Endothelial cell (in vitro differentiated cells): ENCODE measurements at places on chromosomes 16 and 17.

- H3K27me3 ChIP-seq: peaks cover 4% of the 10 kb centered on the region
- no peak overlapping the region for H3K27ac ChIP-seq
- no peak overlapping the region for H3K4me3 ChIP-seq
- H3K4me1 ChIP-seq: peaks cover 2% of the 10 kb centered on the region
- no peak for DNase-seq
Observed at GRCh38 chr16:30797670-30798309, 10.8 kb upstream of the ZNF629 start.

DNA sequence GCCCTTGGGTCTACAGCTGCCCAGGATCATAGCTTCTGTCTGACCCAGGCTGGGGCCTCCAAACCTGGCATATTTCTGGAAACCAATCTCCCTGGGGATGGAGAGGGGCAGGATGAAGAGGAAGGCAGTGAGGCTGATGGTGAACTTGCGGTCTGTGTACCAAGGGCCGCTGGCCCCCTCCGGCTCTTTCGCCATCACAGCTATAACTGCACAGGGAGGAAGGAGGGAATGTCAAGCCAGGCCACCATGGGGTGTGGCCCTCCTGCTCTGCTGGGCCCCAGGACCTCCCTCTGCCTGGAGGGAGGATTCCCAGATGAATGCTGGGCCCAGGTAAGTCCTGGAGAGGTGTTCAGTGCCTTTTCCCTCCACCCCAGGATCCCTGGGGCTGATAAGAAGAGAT, 6.3 kb downstream of the SLC38A7 start:
- no peak for DNase-seq
- peak overlapping the region; percentile 31 for H3K4me3 ChIP-seq

- no peaks in the 10 kb centered on the region for H3K36me3 ChIP-seq
- H3K27ac ChIP-seq: no peak overlapping the region
- no peaks in the 10 kb centered on the region for H3K4me1 ChIP-seq
Observed at GRCh38 chr17:51860954-51861561, 297.5 kb downstream of the CA10 start.

DNA sequence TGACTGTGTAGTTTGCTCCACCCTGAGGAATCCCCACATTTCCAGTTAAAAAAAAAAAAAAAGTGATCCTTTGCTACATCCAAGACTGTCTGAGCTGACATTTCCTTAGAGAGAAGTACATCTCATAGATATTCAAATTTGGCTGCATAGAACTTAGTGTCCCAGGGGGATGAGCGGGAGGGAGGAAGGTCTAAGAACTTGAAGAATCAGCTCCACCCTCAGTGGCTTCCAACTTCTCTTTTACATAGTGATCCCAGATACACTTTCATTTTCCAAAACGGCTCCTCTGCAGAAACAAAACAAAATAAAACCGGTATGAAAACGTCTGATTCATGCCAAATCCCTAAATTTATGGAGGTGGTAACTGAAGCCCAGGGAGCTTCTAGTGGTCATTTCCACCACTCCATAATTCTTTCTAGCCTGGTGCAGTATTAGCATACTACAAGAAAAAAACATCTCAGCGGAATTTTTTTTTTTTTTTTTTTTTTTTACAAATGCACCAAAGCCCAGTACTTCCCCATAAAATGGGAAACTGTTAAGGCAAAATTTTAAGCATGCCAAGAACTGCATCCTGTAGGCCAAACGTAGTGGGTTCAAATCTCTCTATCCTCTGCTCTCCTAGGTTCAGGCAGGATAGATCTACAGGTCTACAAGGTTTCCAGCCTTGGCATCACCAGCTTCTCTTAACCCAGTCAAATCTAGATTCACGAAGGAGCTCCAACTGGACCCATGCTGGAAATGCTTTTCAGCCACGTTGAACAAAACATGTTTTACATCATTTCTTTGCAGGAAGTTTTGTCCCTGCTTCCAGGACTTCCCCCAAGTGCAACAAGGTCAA, 29.3 kb downstream of the MAF start:
- H3K4me3 ChIP-seq: no peak overlapping the region
- no peaks in the 10 kb centered on the region for H3K27me3 ChIP-seq
- DNase-seq: no peak
- no peaks in the 10 kb centered on the region for H3K36me3 ChIP-seq
- no peaks in the 10 kb centered on the region for H3K4me1 ChIP-seq

DNA sequence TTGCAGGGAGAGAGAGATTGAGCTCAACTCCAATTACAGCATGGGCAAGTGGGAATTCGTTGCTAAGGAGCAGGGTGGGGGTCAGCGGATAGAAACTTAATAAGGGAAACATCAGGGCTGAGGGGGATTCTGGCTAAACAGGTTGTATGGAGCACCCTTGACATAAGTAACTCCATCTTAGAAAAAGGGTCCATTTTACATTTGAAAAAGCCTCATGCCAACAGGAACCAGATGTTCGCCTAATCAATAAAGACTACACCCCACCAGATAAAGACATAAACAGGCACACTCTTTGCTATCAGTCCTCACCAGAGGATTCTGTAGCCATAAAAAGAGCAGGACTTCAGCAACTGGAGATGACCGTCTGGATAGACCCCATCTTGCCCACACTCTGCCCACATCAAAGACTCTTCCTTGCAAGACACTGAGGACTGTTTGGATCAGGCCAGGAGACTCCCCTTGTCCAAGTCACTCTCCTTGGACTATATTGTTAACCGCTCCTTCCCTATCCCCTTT, 1.6 kb upstream of the LRRC75A start:
- peaks cover 4% of the 10 kb centered on the region for H3K36me3 ChIP-seq
- peaks cover 12% of the 10 kb centered on the region for H3K27me3 ChIP-seq
- no peak overlapping the region for H3K27ac ChIP-seq
- DNase-seq: no peak
- H3K4me3 ChIP-seq: no peak overlapping the region
- H3K4me1 ChIP-seq: peaks cover 13% of the 10 kb centered on the region

GRCh38 chr16:72961115-72961832, 86.7 kb downstream of the ZFHX3 start:
- H3K27ac ChIP-seq: no peak overlapping the region
- H3K4me3 ChIP-seq: no peak overlapping the region
- DNase-seq: no peak
- peaks cover 8% of the 10 kb centered on the region for H3K27me3 ChIP-seq

DNA sequence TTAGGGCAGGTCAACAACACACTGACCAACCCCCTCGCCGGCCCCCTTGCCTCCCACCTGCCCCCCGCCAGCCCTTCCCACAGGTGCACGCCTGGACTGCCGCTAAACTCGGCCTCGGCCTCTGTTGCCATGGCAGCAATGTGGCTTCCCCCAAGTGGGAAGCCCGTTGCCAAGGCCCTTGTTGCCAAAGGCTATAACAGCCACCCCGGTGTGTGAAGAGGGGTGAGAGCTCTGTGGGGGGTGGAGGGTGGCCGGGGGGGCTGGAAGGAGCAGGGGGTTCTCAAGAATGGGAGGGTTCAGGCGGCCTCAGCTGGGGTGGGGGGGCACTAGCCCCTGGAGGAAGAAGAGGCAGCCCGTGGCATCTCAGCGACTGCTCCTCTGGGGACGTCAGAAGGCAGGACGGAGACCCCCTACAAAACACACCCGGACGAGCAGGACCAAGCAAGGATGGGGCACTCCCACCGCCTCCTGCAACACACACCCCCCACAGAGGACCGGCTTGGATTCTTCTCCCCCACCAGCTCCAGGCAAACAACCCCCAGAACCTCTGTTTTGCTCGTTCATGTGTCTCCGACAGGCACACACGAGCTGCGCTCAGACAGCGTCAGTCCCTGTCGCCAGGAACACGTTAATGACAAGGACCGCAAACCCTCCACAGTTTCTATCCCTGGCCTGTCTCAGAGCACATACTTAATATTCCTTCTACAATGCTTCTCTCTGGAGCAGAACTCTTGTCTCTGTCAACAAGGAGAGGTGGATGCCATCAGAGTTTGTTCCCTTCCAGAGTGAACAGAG, 55.7 kb downstream of the ABR start:
- no peaks in the 10 kb centered on the region for H3K36me3 ChIP-seq
- no peaks in the 10 kb centered on the region for H3K4me1 ChIP-seq
- no peak overlapping the region for H3K27ac ChIP-seq
- no peak overlapping the region for H3K4me3 ChIP-seq

- peaks cover 15% of the 10 kb centered on the region for H3K36me3 ChIP-seq
- peaks cover 33% of the 10 kb centered on the region for H3K27me3 ChIP-seq
Observed at GRCh38 chr16:73046849-73047214, 1.1 kb downstream of the ZFHX3 start.

GRCh38 chr17:4715063-4715744, 4.8 kb downstream of the ARRB2 start:
- peak overlapping the region; percentile 81 for H3K4me3 ChIP-seq
- H3K27me3 ChIP-seq: peaks cover 10% of the 10 kb centered on the region
- peaks cover 26% of the 10 kb centered on the region for H3K36me3 ChIP-seq
- H3K4me1 ChIP-seq: peaks cover 24% of the 10 kb centered on the region

GRCh38 chr17:43371227-43371821, 27.5 kb upstream of the ARL4D start:
- peaks cover 28% of the 10 kb centered on the region for H3K4me1 ChIP-seq
- H3K27me3 ChIP-seq: peaks cover 13% of the 10 kb centered on the region
- H3K27ac ChIP-seq: no peak overlapping the region
- DNase-seq: no peak
- H3K36me3 ChIP-seq: peaks cover 5% of the 10 kb centered on the region

DNA sequence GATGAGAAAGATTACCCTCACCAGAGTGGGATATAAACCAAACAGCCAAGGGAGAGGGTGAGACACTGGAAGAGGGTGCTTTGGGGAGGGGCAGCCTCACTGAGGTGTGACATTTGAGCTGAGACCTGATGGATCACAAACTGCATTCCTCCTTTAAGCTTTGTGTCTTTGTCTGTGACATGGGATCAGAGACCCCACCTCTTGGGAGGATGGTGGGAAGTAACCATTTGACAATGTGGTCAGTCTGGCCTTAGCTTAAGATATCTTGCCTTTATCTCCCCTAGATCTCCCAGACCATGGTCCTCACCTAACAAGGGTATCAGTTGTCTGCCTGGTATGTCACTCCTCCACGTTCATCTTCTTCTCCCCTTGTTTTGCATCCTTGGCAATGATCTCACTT, 163.4 kb downstream of the SHISA9 start:
- H3K27ac ChIP-seq: no peak overlapping the region
- no peak for DNase-seq
- no peak overlapping the region for H3K4me3 ChIP-seq
- H3K36me3 ChIP-seq: no peaks in the 10 kb centered on the region
- no peaks in the 10 kb centered on the region for H3K4me1 ChIP-seq

- peaks cover 41% of the 10 kb centered on the region for H3K36me3 ChIP-seq
- no peak for DNase-seq
- peaks cover 47% of the 10 kb centered on the region for H3K4me1 ChIP-seq
- H3K27me3 ChIP-seq: peaks cover 34% of the 10 kb centered on the region
Observed at GRCh38 chr16:67538666-67539101, 10.1 kb downstream of the RIPOR1 start.

- no peak overlapping the region for H3K4me3 ChIP-seq
- peaks cover 3% of the 10 kb centered on the region for H3K27me3 ChIP-seq
- H3K4me1 ChIP-seq: peaks cover 7% of the 10 kb centered on the region
- no peak overlapping the region for H3K27ac ChIP-seq
- no peaks in the 10 kb centered on the region for H3K36me3 ChIP-seq
- DNase-seq: no peak
Observed at GRCh38 chr16:13939821-13940220, 19.9 kb downstream of the ERCC4 start.

DNA sequence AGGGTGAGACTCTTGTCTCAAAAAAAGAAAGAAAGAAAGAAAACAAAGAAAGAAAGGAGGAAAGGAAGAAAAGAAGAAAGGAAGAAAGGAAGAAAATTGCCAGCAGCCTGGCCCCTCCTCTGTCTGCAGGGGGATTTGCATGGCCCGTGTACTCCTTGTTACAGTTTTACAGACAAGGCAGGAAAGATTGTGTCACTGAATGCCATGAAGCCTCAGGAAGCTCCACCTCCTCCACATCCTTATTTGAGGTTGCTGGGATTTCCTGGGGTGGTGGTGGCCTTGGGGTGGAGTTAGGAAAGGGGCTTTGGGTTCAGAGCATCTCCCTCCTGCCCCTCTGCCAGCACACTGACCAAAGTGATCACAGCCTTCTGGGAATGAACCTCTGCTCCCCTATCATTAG, 23.6 kb downstream of the CFAP20 start:
- no peak overlapping the region for H3K4me3 ChIP-seq
- H3K27ac ChIP-seq: peak overlapping the region; percentile 11
- H3K36me3 ChIP-seq: peaks cover 3% of the 10 kb centered on the region
- H3K27me3 ChIP-seq: peaks cover 6% of the 10 kb centered on the region

- H3K4me3 ChIP-seq: no peak overlapping the region
- no peak overlapping the region for H3K27ac ChIP-seq
- peaks cover 39% of the 10 kb centered on the region for H3K36me3 ChIP-seq
- DNase-seq: no peak
Observed at GRCh38 chr16:27678955-27679354, 129.0 kb downstream of the KATNIP start.

GRCh38 chr17:47057830-47058229, 78.8 kb upstream of the RPRML start:
- peak overlapping the region; percentile 18 for H3K27ac ChIP-seq
- H3K36me3 ChIP-seq: peaks cover 30% of the 10 kb centered on the region
- no peak for DNase-seq
- H3K4me1 ChIP-seq: peaks cover 5% of the 10 kb centered on the region

- H3K27ac ChIP-seq: no peak overlapping the region
- H3K27me3 ChIP-seq: no peaks in the 10 kb centered on the region
Observed at GRCh38 chr16:22677024-22677830, 136.7 kb upstream of the HS3ST2 start.

DNA sequence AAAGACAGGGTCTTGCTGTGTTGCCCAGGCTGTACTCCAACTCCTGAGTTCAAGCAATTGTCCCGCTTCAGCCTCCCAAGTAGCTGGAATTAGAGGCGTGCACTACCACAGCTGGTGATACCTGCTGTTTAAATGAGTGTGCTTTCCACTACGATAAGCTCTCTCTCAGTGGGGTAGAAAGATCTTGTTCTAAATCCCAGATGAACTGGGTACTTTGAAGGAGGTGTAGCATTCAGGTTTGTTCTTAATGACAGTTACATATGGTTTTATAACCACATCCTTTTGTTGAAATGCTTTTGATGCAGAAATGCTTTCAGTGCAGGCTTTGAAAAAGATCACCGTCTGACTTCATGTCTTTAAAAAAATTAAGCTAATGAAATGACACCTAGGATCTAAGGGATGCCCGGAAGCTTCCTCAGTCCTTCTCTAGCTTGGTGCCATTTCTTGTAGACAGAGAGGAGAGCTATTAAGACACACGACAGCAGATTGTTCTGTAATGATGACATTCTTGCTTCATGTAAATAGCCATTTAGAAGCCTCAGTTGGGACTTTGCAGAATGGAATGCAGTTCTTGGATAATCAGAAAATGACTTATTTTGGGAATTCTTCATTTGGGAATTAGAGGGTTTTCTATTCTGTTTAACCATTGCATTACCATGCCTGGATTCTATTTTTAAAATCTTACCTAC, 19.5 kb downstream of the PMM2 start:
- H3K36me3 ChIP-seq: peaks cover 43% of the 10 kb centered on the region
- no peaks in the 10 kb centered on the region for H3K27me3 ChIP-seq
- H3K4me3 ChIP-seq: no peak overlapping the region
